ENCODE measurements at places on chromosomes 1 and 21. TPM values are rescaled to one million over a fixed set of nuclear protein-coding genes. Genes with fewer than 3 reads are reported as not detected.

DNA sequence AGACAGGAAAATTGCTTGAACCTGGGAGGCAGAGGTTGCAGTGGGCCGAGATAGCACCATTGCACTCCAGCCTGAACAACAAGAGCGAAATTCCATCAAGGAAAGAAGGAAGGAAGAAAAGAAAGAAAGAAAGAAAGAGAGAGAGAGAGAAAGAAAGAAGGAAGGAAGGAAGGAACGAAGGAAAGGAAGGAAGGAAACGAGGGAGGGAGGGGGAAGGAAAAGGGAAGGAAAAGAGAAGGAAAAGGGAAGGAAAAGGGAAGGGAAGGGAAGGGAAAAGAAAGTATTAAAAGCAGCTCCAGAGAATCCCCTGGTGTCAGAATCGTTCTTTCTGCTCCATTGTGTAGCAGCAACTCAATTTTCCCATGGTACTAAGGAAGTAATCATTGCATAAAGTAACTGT, 19.2 kb upstream of the ZSWIM5 start:
- no peak for DNase-seq

DNA sequence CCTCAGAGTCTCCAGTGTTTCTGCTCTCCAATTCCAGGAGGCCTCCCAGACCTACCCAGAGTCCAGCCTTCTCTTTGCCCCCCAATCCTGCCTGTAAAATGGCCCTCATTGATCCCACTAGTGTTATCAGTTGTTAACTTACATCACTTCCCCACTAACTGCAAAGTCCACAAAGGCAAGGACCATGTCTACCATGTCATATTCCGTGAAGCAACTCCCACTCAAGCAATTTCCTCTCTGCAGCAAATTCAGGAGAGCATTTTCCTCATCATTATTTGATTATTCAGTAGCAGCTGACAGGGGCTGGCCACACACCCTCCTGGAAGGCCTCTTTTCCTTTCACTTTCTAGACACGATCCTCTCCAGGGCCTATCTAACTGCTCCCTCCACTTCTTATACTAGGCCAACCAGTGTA, 153.5 kb downstream of the RERE start:
- DNase-seq: no peak

- DNase-seq: no peak
Measured at GRCh38 chr21:44989943-44990780, 50.3 kb downstream of the SLX9 start.

- DNase-seq: no peak
Measured at GRCh38 chr1:173798078-173798477, 26.4 kb upstream of the DARS2 start.

- DNase-seq: no peak
Measured at GRCh38 chr1:84206375-84206774, 62.3 kb downstream of the PRKACB start.

DNA sequence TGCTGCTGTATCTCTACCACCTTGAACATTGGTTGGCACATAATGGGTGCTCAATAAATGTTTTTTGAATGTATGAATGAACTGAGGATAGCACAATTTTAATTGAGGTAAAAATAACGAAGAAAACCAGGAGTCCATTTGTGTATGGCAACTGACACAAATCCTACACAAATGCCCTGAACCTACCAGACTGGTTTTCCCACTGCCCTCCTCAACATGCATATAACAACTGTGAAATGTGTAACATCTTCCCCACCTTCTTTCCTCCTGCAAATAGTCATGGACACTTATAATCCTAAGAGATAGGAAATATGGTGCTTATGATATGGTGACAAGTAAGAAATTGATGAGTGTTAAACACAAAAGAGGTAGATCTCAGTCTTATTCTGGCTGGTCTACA, 9.9 kb upstream of the LMO4 start:
- no peak for DNase-seq

The C1orf56 gene
- total RNA-seq: 11.6 TPM

DNA sequence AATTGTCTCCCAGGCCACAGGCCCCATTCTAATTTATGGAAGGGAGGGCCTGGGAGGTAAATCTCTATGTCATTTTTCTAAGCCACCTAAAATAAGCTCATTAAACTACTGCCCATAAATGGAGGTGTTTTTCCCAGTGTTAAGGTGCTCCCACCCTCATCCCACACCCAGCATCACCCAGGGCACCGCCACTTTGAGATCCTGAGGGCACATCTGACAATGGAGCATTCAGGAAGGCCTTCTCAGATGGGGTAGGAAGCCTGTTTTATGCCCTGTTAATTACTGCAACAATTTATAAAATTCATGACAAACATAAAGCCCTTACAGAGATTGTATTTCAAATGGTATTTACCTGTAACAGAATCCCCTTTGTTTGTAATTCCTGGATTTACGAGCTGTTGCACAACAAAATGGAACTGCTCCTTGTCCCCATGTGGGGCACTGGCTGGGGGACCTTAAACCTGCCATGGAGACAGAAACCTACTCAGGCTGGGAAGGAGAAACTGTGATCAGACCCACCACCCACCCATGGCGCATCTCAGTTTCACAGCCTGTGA, 319.5 kb upstream of the USP24 start:
- DNase-seq: no peak

The SLC5A9 gene
- total RNA-seq: 0.83 TPM

DNA sequence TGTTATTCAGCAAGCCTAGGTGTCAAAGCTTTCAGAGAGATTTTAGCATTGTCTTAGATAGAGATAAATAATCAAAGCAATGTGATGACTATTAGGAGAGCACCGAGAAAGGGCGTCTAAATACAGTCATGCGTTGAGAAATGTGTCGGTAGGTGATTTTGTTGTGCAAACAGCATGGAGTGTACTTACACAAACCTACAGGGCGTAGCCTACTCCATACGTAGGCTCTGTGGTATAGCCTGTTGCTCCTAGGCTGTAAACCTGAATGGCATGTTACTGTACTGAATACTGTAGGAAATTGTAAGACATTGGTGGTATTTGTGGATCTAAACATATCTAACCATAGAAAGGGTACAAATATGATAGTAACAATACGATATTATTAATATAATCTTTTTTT, 31.8 kb downstream of the KIF1B start:
- DNase-seq: no peak

GRCh38 chr1:150235294-150235851, 539 bp downstream of the ANP32E start:
- DNase-seq: peak; percentile 16

The CXADR gene
- total RNA-seq: 49.6 TPM

The SMCP gene
- not detected for total RNA-seq

The TNFRSF1B gene
- 0.27 TPM for total RNA-seq

The NPR1 gene
- total RNA-seq: 1.4 TPM

GRCh38 chr1:109133002-109133706, 19.2 kb downstream of the ELAPOR1 start:
- no peak for DNase-seq

The ADAM30 gene
- total RNA-seq: not detected

GRCh38 chr1:78619446-78619802, 824 bp upstream of the IFI44L start:
- DNase-seq: no peak

The ZBTB21 gene
- total RNA-seq: 3.1 TPM

The PLXNA2 gene
- 35.1 TPM for total RNA-seq

DNA sequence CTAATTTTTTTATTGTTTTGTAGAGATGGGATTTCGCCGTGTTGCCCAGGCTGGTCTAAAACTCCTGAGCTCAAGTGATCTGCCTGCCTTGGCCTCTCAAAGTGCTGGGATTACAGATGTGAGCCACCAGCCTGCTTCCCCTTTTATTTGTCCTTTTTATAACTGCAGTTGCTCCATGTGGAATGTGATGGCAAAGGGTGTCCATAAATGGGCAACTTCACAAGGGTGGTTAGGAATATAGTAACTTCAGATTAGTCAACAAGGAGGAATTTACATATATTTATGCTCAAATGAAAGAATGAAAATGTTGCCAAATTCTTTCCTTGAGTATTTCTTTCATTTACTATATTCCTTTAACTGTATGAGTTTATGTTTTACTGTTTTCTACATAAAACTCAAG, 182.9 kb downstream of the BACH1 start:
- peak; percentile 44 for DNase-seq

DNA sequence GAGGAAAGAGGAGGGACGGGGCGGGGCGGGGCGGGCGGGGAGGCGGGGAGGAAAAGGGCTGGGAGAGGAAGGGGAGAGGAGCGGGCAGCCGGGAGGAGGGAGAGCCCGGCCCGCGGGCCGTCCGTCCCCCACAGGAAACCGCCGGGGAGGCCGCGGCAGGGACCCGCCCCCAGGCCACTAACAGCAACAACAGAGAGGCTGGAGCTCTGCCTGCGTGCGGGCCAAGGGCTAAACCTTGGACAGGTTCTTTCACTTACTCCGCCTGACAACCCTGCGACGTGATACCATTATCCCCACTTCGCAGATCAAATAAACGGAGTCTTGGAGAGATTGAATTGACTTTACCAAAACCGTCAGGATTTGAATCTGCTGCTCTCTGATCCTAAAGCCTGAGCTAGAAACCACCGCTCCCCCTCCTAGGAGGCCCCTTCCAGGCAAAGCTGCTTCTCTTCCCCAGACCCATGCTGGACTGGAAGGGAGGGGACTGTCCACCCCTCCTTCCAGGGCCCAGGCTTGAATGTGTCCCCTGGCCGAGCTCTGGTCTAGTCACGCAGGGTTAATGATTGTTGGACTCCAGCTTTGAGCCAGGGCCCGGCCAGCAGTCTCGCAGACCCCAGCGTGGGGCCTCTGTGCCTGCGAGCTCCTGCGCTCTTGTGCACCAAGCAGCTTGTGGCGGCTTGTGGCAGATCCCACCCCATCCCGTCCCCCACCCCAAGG, at the start of gene EVA1B:
TSS of gene EVA1B (minus strand) at position 10 of the 717 bp plus-strand sequence. CDS start 608 bp downstream, outside the sequence.
- peak; percentile 93 for DNase-seq

The CELA2A gene
- total RNA-seq: not detected

DNA sequence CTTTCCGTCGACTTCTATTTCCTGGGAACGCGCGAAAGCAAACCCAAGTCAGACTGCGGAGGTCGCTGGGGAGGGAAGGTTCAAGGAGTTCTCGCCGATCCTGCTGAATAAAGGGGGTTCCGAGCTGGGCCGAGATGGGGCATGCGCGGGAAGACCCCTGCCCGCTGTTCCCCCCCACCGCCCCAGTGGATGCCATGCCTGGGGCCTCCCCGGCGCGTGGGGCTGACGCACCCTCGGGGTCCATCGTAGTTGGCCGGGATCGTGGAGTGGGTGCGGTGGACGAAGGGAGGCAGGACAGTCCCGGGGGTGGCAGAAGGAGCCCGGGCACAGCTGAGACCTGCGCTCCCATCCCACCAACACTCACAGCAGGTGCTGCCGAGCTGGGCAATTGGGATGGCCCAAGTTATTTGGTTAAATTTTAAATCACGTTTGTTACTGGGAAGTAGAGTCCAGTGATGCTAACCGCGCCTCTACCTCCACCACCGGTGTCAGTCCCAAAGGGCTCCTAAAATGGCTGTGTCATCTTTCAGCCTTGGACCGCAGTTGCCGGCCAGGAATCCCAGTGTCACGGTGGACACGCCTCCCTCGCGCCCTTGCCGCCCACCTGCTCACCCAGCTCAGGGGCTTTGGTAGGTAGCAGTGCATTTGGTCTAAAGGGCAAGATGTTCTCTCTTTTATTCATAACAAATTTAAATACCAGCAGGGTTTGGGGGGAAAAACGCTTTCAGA, 801 bp downstream of the MX1 start:
- DNase-seq: no peak

The AUNIP gene
- total RNA-seq: 3.0 TPM

DNA sequence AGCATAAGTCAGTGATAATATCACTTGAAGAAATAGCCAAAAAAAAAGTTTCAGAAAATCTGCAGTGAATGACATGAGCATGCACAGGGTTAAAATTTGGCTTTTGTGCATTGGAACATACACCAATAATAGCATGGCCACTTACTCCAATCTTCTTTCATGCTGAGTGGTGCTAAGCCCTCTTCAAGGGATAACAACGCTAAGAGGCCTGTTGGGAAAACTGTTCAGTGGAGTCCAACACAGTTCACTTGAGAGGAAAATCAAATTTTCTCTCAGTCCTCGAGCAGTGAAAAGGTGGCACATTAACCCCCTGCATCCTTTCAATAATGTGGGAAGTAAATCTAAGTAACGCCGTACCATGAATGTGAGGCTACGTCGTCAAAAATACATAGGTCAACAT, 264.7 kb downstream of the SPATA17 start:
- DNase-seq: peak; percentile 80

DNA sequence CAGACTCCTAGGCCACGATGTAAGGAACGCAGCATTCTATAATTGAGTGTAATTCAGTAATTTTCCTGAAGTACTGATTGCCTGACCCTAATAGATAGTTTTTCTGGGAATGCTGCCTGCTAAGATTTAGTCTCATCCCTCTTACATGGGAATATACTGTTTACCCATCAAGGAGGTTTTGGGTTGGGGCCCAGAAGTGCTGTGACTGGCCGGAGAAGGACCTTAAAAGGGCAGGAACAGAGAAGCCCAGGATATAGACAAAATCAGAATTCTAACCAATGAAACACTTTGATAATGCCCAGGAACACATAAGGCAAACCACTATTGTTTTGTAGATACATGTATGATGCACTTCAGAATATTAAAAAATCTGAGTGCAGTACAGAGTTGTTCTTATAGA, 111.6 kb downstream of the RGS2 start:
- no peak for DNase-seq

The FCGR3A gene
- not detected for total RNA-seq

The HTR1D gene
- 0.09 TPM for total RNA-seq

- DNase-seq: peak; percentile 49
Measured at GRCh38 chr1:109112056-109112651, 1.8 kb upstream of the ELAPOR1 start.

GRCh38 chr1:53731043-53731600, 7.8 kb downstream of the GLIS1 start:
- no peak for DNase-seq

The AIRE gene
- total RNA-seq: 0.45 TPM

DNA sequence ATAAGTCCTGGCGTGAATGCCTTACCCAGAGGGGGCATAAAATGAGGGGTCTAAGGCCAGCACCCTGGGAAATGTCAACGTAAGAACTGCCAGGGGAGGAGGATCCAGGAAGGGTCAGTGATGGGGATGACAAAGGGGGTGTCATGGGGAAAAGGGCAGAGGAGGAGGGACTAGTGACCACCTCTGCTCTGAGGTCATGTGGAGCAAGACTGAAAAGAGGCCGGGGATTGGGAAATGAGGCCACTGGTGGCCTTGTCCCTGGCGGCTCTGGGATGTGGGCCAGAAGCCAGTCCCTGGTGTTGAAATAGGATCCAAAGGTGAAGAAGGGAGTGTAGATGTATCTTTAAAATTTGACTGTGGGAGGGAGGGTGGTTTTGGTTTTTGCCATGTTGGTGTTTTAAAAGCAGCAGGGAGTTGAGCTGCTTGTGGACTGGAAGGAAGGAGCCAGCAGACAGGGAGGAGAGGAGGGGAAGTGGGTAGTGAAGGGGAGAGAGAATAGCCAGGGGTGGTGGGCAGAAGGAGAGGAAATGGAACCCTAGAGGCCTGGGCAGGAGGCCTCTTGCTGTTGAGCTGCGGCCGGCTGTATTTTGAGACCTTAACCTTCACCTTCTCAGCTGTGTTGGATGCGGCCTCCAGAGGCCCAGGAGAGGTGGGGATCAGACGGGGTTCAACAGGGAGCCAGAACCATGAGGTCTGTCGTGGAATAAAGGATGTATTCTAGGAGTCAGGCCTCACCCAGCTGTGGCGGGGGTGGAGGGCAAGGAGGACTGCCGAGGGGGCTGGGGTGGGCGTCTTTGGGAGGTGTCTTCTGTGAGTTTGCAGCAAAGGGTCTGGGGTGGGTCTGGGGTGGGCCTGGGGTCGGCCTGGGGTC, 92.5 kb downstream of the DHRS3 start:
- DNase-seq: no peak

Measured in cardiac muscle cell (in vitro differentiated cells and primary cell).